ENCODE measurements at places on chromosomes 5 and 9.

GRCh38 chr9:129040113-129040643, 3.8 kb downstream of the MIGA2 start:
- no peak for DNase-seq

DNA sequence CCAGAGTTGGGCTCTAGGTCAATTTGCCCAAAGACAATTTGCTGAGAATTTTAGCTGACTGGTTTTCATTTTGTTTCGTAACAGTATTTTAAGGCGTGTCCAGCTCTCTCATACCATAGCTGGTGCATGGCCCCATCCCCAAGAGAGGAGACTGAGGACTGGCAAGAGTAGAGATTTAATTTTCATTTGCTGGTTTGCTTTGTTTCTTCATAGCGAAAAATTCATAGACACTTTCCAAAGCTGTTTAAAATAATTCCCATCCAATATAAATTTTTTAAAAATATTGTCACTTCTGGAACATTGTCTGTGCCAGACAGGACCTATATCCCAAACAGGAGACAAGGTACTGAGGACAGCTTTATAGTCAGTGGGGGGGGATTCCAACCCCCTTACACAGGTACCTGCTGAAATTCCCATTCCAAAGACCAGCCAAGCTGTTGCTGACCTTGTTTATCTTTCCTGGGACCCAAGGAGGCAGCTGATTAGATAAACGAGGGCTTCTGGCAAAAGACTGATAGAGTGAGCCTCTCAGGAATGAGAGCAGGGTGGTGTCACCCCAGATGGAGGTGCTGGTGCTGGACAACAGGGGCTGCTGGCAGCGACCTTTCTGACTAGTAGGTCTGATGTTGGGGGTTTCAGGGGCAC, 6.8 kb upstream of the ANGPTL2 start:
- peak; percentile 51 for DNase-seq

DNA sequence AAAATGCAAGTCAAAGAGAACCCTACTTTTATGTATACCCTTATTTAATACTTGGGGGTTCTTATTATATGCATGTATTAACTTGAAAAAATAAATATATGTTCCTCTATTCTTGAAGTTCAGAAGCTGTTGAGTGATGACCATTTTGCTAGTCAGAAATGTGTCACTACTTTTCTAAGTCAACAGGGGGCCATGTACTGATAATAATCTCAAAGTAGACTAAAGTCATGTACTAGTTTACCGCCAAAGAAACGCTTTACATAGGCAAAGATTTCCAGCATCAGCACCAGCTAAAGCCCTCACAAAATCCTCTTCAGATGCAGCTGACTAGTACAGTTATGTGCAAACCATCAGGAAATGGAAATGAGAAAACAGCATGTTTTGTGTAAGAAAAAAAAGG, 5.7 kb upstream of the BHMT start:
- no peak for DNase-seq

DNA sequence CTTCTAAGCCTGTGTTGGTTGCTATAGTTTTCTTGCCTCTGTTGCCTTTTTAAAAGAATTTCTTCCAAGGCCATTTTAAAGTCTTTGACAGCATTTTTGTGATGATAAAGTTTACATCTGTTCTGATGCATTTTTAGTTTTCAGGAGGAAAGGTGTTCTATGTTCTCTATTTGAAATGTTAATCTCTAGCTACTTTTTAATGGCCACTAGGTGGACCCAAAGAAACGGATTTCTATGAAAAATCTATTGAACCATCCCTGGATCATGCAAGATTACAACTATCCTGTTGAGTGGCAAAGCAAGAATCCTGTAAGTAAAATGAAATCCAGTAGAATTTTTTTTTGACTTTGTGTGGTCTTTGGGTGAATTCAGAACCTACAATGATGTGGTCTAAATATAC, 60.2 kb downstream of the MELK start:
- peak; percentile 60 for DNase-seq

- DNase-seq = no peak
Measured at GRCh38 chr5:164652276-164652660, 1146.8 kb downstream of the MAT2B start.

DNA sequence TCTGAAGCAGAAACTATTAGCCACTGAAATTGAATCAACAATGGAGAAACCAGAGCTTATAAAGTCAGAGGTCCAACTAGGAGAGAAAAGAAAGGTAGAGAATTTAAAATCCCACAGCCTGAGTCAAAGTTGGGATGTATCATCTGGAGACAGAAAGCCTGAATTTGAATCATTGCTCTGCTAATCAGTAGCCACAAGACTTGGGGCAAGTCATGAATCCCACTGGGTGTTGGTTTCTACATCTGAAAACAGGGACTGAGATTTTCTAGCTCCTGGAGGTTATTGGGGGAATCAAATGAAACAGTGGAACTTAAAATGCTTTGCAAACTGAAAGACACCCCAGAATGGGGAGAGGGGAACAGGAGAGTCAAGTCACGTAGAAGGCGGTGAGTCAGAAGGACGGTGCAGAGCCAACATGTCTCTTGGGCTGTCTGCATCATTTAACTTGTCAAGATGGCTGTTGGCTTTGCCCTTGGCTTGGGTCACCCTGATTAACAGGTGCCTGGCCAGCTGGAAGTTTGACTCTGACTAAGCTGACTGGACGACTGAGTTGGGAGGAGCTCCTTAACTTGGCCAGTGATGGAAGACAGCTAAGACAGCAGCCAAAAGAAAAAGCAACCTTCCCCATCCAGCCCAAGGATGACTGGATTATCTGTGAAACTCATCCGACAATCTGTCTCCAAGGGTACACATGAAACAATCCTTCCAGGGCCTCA, 60.6 kb upstream of the ADRA1B start:
- peak; percentile 61 for DNase-seq

DNA sequence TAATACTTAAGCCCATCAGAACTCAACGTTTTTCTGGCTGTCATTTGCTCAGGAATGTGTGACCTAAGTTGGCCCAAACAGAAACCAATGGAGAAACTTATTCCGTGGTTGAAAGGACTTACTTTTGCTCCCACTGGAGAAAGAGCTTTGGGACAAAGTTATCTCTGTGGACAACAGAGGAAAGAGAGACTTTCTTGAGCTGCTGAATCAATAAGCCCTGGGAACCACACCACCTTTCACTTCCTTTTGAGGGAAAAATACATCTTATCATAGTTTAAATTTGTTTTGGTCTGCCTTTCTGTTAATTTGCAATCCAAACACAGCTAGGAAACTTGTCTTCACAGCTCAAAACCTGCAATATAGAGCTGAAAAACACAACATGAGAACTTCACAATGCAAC, 62.8 kb upstream of the VCAN start:
- no peak for DNase-seq

DNA sequence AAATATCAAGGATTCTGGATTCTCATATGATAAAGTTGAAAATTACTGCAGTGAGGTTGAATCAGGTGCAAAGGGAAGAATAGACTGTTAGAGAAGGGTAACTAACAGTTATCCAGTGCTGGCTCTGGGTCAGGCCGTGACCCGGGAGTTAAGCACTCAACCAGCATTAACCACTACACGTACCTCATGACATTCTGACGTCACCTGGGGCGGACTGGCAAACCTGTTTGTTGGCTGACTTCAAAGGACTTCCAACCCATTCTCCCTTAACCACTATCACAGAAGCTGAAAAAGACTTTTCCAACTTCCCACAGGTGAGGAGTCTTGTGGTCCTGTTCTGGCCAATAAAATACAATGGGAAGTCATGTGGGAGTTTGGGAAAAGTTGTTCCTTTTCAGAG, 268.9 kb downstream of the ENC1 start:
- no peak for DNase-seq

DNA sequence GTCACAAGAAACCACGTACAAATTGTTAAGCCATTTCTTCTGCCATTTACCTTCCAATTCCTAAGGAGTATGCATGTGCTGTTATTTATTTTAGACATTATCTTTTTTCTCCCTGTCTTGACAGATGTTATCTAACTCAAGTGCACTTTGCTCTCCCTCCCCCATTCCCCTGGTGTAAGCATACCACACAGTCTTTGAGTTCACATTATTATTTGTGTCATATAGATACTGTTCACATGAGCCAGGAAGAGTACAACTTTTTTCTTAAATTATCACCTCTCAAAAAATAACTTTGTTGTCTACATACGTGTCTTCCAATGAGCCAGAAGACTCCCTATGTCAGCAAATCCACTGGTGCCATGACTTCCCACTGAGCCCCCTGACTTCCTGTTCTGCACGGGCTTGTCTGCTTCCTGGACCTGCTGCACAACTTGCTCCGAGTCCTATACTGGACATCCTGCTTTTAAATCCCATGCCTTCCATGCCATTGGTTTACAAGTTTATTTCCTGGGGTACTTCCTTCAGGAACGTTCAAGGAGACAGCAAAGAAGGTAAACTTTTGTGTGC, 19.9 kb upstream of the FAM120A start:
- DNase-seq = no peak

DNA sequence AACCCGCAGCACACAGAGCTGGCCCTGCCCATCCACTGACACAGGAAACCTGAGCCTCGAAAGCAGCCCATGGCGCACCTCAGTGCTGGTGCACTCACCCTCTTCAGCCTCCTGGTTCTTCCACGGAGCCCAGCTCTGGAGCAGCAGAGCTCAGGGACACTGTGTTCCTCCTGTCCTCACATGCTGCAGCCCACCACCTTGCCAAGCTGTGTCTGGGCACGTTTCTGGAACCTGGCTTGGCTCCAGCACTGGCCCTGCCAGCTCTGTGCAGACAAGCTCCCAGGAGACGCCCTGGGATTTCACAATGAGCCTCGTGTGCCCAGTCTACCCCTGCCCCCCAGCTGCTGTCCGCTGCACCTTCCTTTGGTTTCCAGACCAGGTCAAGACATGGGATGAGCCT, 119.5 kb downstream of the SYK start:
- DNase-seq = no peak

GRCh38 chr5:69284203-69284602, 48.4 kb downstream of the CCDC125 start:
- DNase-seq = peak; percentile 4

GRCh38 chr5:114223866-114224265, 138.0 kb upstream of the KCNN2 start:
- peak; percentile 6 for DNase-seq

GRCh38 chr5:171387345-171387969, at the start of gene NPM1:
TSS of gene NPM1 (plus strand) at chr5:171387849. CDS start at chr5:171387949, 100 bp downstream.
- peak; percentile 99 for DNase-seq

- DNase-seq = no peak
Measured at GRCh38 chr5:38226091-38226490, 32.3 kb upstream of the EGFLAM start.

- DNase-seq = no peak
Measured at GRCh38 chr9:28155067-28155466, 581.8 kb upstream of the C9orf72 start.

DNA sequence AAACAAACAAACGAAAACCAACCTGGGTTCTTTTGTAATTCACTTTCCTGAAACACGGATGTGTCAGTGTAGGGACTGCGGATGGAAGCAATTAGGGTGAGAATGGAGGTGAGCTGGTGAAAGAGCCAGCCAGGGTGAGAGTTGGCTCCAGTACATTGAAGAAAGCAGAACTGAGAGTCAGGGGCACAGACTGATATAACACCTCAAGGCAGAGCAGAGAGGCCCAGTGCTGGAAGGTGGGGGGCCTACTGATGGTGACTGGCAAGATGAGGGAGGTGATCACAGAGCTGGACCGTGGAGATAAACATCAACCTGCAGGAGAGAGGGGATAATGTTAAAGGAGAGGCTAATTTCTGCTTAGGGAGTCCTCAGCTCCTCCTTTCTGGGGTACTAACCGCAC, 221.1 kb downstream of the MAN2A1 start:
- DNase-seq = no peak

GRCh38 chr5:3542158-3542557, 53.5 kb upstream of the IRX1 start:
- DNase-seq = no peak
